Right hindlimb (tissue), 1 donor: ENCODE measurements at places on chromosomes 1 and 21.

- no peak for DNase-seq
Measured at GRCh38 chr1:5858246-5858645, 134.0 kb downstream of the NPHP4 start.

DNA sequence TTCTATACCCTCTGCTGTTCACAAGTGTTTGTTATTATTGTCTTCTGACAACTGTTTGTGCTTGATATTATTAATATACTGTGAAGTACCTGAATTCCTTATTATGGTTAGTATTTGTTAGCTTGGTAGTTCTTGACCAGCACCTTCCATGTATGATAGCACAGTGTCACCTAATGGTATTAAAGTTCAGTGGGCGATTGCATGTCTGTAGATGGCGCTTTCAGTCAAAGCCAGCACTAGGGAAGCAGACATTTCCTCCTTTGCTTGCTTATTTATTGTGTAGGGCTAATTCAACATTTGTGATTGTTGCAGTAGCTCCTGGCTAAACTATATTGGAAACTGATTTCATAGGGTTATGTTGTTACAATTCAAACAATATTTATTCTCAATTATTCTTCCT lies 218.0 kb downstream of the ZP4 start:
- no peak for DNase-seq

- DNase-seq = peak; percentile 4
Measured at GRCh38 chr21:41677671-41678015, 89.2 kb downstream of the RIPK4 start.

DNA sequence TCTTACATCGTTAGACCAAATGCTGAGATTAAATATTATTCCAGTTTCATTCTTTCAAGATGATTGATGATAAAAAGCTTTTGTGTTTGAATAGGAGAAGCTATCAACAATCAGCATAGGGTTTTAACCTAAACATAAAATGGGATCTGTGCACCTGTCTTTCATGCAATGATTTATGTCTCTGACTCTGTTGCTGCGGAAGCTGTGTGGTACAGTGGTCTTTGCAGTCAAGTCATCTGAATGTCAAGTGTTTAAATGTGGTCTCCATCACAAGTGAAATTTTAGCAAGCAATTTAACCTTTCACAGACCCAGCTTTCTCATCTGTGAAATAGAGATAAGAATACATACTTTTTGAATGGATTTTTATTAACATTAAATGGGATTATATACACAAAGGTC lies 107.2 kb downstream of the PLPPR5 start:
- DNase-seq = no peak

GRCh38 chr1:171881442-171881841 lies 40.1 kb downstream of the DNM3 start:
- no peak for DNase-seq
